Naive thymus-derived CD8-positive, alpha-beta T cell (primary cell): ENCODE measurements at places on chromosomes 6 and 20. TPM values are rescaled to one million over a fixed set of nuclear protein-coding genes. Genes with fewer than 3 reads are reported as not detected.

DNA sequence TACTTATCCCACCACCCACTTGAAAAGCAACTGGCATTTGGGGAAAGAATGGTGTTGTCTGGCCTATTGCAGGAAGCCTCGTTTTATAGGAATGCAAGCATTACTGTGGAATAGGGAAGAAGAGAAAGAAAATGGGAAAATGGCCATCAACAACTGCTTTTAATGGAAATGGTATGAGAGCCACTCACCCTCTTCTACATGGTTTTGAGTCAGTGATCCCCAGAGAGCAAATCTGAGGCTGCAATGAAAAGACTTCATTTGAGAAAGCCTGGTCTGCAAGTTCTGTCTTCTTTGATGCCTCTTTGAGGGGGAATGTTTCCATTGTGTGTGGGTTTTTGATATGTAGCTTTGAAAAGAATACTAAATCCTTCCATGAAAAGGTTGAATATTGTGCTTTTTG lies 172.3 kb upstream of the HDDC2 start:
- no peak for DNase-seq
- no peaks in the 10 kb centered on the region for H3K4me1 ChIP-seq
- H3K36me3 ChIP-seq = no peaks in the 10 kb centered on the region

MUC21 gene
- total RNA-seq = not detected

SLC22A16 gene
- not detected for total RNA-seq

TOX2 gene
- 1.2 TPM for total RNA-seq
